Stimulated activated CD8-positive, alpha-beta memory T cell treated with anti-CD3 and anti-CD28 coated beads, Interleukin-4, amount 100 ng/mL, for 1 hour (primary cell): ENCODE measurements at places on chromosomes 4 and X.

- no peak for DNase-seq
Observed at GRCh38 chr4:174314770-174315169, 31.1 kb downstream of the CEP44 start.

GRCh38 chr4:75786938-75787337 lies 62.6 kb downstream of the USO1 start:
- DNase-seq = no peak

- no peak for DNase-seq
Observed at GRCh38 chrX:101160001-101160400, 59.6 kb upstream of the DRP2 start.

GRCh38 chr4:124092541-124092984 lies 620.0 kb downstream of the ANKRD50 start:
- DNase-seq = no peak

DNA sequence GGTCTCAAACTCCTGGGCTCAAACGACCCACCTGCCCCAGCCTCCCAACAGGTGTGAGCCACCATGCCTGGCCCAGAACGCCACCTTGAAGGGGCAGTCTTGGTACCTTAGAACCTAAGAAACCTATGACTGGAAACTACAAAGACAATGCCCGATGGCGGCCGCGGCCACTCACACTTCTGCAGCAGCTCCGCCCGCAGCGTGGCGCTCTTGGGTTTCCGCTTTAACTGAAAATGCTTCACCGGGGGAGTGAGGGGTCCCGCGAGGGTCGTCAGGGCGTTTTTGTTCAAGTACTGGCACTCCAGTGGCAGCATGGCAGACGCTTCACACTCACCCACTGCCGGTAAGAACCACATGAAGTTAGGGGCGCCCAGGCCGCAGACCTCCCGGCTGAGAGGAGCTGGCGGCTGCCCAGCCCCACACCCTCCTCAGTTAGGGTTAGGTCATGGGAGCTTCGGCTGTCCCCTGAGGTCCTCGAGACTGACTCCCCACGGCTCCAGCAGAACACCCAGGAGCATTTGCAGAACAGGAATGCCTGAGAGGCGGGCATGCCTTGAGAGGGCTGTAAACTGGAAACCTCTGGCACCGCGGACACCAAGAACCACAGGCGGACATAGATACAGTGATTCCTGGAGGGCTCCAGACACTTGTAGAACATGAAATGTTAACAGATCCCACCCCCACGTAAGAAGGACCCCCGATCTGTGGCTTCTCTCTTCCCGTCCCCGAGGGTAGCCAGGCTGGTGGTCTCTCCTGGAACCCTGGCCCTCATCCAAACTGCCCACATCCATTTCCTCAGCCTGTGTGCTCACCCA lies 19.0 kb downstream of the NELFA start:
- DNase-seq = no peak

GRCh38 chr4:7842384-7843279 lies 97.0 kb downstream of the AFAP1 start:
- DNase-seq = no peak

- no peak for DNase-seq
Observed at GRCh38 chr4:149932188-149932587, 116.5 kb upstream of the IQCM start.

- no peak for DNase-seq
Observed at GRCh38 chr4:15755321-15756155, 22.6 kb upstream of the CD38 start.

DNA sequence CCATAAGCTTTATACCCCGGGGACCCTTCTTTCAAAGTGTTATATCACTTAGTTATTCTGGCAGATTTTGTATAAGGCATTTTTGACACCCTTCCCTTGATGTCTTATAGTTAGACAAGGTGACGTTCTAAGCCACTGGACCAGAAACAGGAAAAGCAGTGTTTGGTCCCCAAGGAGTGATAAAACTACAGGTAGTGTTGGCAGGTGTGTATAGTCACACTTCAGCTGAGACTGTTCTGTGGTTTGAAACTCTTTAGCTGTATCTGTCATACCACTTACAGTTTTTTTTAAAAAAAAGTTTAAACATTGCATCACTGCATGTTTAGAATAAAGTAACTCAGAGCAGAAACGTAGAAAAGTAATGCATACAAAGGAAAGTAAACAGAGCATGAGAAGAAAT lies 48.5 kb downstream of the TLL1 start:
- no peak for DNase-seq

- DNase-seq = no peak
Observed at GRCh38 chr4:21092531-21092930, 392.3 kb downstream of the PACRGL start.
